ENCODE measurements at places on chromosomes 1 and 21. TPM values are rescaled to one million over a fixed set of nuclear protein-coding genes. Genes with fewer than 3 reads are reported as not detected.

The MAP3K21 gene
- 0.16 TPM for total RNA-seq

- no peak for DNase-seq
Measured at GRCh38 chr1:39269349-39269748, 64.9 kb downstream of the MACF1 start.

DNA sequence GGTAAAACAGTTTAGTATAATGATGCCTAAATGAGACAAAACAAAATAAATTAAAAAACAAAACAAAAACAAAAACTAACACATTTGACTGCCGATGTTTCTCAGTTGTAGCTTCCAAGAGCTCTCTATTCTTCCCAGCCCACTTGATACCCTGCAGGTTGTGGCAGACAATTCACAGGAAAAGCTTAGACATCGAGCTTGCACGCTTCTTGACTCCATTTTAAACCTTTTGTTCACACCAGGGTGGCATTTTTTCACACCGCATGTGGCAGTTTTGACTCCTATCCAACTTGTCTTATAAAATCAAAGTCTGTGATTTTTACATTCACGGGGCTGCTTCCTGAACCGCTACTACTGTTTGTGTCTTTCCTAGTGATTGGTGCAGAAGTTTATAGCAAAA lies 575.9 kb downstream of the USP25 start:
- DNase-seq: no peak

The PRKCZ gene
- 11.0 TPM for total RNA-seq

- DNase-seq: no peak
Measured at GRCh38 chr1:13662493-13662892, 37.5 kb upstream of the PRDM2 start.

DNA sequence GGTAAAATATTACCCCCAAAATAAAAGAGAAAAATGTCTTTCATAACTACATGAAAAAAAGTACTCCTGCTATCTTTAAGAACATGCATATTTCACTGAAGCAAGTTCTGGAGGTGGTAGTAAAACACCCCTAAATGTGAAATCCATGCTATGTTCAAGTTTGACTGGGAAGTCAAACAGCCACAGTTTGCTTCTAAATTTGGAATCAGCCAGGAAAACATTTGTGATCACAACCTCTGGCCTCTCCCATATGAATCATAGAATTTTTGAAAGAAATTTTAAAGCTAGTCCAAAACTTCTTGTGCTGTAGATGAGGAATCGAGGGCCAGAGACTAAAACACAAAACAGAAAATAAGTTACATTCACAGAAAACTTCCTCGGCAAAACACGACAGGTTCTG lies 6.6 kb downstream of the SORT1 start:
- no peak for DNase-seq

The VANGL2 gene
- total RNA-seq: 2.0 TPM

GRCh38 chr1:109197158-109198042 lies 16.3 kb upstream of the SARS1 start:
- DNase-seq: peak; percentile 19

DNA sequence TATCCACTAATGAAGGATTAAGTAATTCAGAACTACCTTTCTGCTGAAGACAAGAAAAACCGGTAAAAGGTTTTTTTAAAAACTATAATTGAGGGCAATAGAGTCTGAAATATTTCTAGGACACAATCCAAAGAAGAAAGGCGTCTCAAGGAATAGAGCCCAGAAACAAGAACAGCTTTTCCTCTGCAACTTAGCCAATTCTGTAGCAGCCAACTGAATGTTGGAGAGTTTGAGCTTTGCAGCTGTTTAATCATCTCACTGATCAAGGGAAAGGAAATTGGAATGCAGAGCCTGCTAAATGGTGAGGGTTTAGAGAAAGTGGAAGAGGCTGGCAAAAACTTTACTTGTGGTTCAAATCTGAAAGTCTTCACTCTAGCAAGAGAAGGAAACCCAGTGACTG lies 818.9 kb downstream of the KCNT2 start:
- no peak for DNase-seq

The ELAVL4 gene
- 0.09 TPM for total RNA-seq

The FCRL4 gene
- total RNA-seq: not detected

The ETV3L gene
- not detected for total RNA-seq

DNA sequence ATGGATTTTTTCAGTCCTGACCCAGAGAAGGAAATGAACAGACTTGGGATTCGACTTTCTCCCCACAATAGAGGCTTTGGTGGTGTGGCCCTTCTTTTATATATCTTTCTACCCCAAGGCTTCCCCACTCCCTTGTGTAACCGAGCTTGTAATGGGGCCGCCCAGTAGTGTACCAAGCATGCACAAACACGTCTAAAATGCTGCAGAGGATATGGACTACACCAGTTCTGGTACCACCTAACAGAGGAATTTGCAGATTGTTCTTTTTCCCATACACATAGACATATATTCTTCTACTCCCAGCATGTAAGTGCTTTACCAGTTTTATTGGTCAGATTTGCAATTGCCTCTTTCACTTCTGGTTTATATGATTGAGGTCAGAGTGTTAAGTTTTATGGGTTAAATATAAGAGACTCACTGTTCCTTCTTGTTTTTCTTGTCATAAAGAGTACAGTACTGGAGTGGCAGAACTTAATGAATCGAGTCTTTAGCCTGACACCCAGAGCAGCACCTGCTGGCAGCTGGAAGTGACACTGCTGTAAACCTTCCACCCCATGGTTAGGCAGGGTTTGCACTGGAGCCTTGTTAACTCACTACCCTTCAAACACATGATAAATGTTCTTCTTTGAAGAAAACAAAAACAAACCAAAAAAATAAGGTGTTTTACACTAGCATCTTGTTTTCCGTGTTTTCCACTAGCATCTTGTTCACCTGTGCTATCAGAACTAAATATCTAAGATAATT lies 198.6 kb downstream of the PTPRC start:
- no peak for DNase-seq

DNA sequence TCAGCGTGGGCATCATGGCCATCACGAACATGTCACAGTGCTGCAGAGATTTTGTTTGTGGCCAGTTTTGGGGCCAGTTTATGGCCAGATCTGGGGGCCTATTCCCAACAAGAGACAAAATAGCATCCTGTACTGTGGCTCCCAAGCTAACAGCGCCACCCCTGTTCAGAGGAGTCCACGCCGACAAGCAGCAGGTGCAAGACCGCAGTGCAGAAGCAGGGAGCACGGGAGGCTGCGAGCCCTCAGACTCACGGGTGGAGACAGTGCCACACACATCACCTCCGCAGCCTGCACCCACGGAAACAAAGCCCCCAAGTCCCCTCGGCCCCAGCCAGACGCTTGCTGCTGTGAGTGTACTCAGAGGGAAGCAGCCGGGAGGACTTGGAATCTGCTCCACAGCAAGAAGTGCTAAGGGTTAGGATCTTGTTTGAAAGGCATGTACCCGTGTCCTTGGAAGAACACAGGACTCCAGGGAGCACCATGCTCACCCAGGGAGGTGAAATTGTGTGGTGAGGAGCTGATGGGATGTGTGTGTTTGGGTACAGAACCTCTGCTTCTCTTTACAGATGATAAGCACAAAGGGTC lies 7.1 kb downstream of the TCP10L start:
- DNase-seq: no peak

- DNase-seq: no peak
Measured at GRCh38 chr1:12201352-12202189, 28.3 kb upstream of the VPS13D start.

DNA sequence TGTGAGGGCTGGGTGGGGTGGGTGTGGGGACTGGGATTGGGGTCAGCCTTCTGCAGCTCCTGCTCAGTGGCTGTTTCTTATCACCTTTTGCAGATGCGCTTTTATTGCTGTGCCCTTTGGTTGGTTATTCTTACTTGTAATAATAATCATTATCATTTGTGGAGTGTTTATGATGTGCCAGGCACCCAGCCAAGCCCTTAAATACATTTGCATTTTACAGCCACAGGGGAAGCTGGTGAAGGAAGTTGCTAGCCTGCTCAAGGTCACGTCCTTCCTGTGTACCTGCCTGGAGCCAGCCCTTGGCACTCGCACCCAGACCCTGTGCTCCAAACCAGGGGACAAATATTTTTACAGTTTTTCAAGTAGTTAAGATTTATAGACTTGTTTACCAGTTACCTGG lies 144.0 kb downstream of the PGBD5 start:
- no peak for DNase-seq

DNA sequence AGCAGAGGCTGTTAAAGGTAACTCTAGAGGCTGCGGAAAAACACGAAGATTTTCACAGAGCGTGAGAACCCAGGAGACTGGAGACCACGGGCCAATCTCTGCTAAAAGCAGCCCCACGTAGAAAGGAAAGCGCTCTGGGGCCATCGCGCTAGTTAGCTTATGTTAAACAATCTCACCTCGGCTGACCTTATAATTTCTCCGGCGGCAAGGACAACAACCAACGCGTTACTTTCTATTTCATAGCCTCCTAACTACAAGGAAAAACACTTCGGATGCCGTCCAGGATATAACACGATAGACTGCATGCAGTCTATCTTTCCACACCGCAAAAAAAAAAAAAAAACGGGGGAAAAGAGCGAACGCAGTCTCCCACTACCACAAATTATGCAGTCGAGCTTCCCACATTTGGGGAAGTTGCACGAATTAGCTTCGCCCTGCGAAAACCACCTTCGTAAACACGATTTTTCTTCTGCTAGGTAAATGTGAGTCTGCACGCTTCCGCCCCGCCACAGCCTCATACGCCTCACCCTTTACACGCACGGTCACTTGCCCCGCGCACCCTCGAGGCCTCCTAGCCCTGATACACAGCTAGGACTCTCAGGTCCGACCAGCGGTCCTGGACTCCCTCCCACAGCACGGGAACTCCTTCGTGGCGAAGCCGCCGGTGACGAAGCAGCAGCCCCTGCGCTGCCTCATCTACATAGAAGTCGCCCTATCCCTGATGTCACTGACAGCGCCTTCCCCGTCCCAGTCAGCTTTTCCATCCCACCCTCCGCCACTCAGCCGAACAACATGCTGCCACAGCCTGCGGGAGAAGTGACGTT lies 87.8 kb downstream of the PRKAB2 start:
- peak; percentile 35 for DNase-seq

DNA sequence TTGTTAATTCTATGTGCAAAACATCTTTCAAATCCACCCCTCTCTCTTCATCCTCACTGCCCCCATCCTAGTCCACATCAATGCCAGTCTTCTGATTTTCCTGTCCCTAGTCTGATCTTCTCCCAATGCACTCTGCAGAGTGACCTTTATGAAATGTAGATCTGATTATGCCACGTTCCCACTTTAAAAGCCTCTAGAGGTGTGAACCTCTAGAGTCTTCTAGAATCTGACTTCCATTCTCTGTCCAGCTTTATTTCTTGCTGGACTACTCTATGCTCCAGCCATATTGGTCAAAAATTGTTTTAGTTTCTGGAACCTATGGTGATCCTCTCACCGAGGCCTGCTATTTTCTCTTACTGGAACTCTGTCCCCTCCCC lies 32.5 kb downstream of the ZNF648 start:
- DNase-seq: no peak

DNA sequence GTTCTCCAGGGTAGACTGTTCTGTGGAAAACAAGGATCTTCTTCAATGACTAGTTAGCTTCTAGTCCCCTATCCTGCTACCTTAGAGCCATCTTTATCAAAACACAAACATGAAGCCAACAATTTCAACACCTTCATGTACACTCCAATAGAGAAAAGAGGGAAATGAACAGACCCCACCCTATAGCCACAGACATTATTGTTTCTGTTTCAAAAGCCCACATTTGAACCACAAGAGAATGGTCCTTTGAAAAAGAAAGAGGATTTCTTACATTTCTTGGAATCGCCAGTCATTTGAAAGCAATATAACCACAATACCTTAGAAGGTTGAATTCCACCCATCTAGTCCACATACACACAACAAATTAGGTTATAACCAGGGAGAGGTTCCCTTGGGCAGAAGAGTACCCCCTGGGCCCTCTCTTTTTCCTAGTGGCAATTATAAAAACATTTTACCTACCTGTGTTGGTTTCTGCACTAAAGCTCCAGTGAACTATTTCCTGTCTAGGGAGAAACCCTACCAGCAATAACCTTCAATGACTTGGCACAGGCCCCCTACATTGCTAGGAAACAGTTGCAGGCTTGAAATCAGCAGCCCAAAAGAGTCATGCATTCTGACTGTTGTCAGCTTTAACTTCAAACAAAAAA lies 2.7 kb upstream of the LPGAT1 start:
- DNase-seq: no peak

The CNKSR1 gene
- 6.3 TPM for total RNA-seq

The S100A10 gene
- 249 TPM for total RNA-seq

- no peak for DNase-seq
Measured at GRCh38 chr21:15057285-15057684, 7.5 kb downstream of the NRIP1 start.

The KIAA0319L gene
- total RNA-seq: 84.3 TPM

- peak; percentile 86 for DNase-seq
Measured at GRCh38 chr1:83860490-83861221, 138.3 kb downstream of the TTLL7 start.

- no peak for DNase-seq
Measured at GRCh38 chr1:208584167-208584755, 340.1 kb upstream of the PLXNA2 start.

The CELA3A gene
- 2.9 TPM for total RNA-seq

- peak; percentile 57 for DNase-seq
Measured at GRCh38 chr1:160665330-160666078, 18.7 kb upstream of the SLAMF1 start.
